Thyroid gland (tissue), 4 donors: ENCODE measurements at places on chromosomes 7 and 10.

- DNase-seq: no peak
Measured at GRCh38 chr7:114835861-114836260, 86.0 kb upstream of the MDFIC start.

DNA sequence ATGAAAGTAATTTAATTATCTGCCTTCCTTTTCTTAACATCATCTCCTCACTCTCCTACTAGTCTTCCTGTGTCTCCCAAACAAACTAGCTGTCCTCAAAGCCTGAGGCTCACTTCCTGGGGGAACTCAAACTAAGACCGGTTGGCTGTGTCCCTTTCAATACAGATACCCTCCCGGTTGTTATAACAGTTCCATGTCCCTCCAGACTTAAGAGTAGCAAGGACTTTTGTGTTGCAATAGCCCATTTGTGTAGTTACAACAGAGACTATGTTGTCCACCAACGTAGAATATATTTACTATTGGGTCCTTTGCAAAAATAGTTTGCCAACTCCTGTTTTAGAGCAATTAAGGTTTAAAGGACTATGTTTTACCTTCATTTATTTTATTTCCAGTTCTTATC, 8.6 kb upstream of the TARP start:
- DNase-seq: peak; percentile 17

- no peak for DNase-seq
Measured at GRCh38 chr10:94225589-94225988, 137.2 kb downstream of the NOC3L start.

GRCh38 chr10:65570143-65571010, 1355.5 kb upstream of the LRRTM3 start:
- peak; percentile 35 for DNase-seq

DNA sequence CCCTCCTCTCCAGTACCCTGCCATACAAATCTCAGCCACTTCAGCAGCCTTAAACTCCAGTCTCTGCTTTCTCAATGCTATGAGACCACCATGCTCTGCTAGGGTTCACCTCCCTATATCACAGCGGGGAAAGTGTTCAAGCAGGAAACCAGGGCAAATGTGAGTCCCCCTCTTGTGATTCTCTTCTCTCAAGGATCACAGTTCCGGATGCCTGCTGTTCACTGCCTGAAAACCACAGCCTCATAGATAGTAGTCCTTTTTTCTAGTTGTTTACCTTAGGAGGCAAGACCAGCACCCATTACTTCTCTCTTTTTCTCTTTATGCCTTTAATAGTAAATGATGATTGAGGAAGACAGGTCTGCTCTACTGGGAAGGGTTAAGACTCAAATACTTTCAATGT, 100.8 kb downstream of the SGMS1 start:
- peak; percentile 9 for DNase-seq

- DNase-seq: no peak
Measured at GRCh38 chr10:49735161-49735560, 27.0 kb downstream of the OGDHL start.

- peak; percentile 50 for DNase-seq
Measured at GRCh38 chr7:48875045-48875916, 49.1 kb upstream of the CDC14C start.

DNA sequence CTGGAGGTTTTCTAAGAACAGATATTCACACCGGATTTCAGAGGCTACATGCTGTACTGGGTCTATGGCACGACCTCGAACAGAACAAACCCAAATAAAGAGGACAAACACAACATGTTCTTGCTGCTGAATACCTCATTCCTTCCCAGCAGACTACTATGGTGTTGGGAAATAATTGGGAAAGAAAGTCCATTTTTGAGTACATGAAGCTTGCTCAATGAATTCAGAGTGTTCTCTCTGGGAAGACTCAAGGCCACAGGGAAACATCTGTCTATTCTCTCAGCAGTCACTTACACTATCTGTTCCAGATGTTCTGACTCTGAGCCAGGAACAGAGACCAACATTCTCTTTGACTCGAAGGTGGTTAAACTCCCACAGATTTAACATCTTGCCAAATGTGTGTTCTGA, 30.9 kb downstream of the LAMB1 start:
- DNase-seq: no peak

GRCh38 chr10:84783386-84783785, 455.0 kb downstream of the CCSER2 start:
- DNase-seq: peak; percentile 51

DNA sequence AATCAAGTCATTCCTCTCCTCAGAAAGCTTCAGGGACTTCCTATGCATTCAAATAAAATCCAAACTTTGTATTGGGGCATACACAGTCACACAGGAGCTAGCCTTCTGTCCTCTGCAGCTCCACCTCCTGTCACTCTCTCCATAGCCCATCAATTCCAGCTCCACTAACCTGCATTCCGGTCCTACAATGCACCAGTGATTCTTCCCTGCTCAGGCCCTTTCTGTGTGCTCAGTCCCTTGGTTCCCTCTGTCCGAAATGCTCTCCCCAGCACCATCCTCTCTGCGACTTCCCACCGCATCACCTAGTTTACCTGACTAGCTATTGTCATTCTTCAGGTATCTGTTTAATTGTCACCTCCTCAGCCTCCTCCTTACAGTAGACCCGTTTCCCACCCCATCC, 26.4 kb upstream of the YAE1 start:
- DNase-seq: no peak

DNA sequence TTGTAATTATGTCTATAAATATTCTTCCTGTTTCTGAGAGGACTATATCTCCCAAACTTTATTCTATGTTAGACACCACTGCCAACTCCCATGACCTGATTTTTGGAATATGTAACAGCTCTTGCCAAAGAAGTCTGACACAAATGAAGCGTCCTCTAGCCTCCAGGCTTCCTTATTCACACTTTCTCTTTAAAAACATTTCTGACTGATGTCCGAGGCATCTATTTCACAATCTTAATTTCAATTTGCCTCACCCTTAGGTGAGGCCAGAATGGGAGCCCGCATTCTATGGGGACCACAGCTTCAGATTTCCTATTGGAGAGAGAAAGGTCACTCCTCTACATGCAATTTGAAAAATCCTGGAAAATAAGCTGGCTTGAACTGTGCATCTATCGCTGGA, 873.2 kb downstream of the GATA3 start:
- no peak for DNase-seq

- no peak for DNase-seq
Measured at GRCh38 chr7:137354396-137354795, 10.9 kb upstream of the PTN start.

DNA sequence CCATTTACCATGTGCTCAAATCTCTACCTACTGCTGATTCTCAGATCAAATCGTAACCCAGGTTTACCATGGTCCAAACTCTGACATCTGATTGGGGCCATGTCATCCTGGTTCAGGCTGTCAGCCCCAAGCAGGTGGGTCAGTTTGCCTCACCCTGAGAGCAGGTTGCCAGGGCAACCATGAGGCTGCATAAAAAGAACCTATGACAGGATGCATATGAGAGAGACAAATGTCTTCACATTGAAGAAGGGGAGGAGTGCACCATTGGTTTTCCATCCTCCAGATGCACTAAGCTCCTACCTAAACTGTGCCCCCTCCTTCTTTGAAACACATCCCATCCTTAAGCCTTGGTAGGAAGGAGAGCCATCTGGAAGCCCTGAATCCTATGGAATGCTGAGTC, 10.2 kb downstream of the PRSS1 start:
- no peak for DNase-seq

GRCh38 chr7:92997152-92997551, 120.6 kb downstream of the SAMD9 start:
- DNase-seq: no peak

- DNase-seq: peak; percentile 76
Measured at GRCh38 chr7:37198906-37199485, 249.7 kb downstream of the ELMO1 start.

DNA sequence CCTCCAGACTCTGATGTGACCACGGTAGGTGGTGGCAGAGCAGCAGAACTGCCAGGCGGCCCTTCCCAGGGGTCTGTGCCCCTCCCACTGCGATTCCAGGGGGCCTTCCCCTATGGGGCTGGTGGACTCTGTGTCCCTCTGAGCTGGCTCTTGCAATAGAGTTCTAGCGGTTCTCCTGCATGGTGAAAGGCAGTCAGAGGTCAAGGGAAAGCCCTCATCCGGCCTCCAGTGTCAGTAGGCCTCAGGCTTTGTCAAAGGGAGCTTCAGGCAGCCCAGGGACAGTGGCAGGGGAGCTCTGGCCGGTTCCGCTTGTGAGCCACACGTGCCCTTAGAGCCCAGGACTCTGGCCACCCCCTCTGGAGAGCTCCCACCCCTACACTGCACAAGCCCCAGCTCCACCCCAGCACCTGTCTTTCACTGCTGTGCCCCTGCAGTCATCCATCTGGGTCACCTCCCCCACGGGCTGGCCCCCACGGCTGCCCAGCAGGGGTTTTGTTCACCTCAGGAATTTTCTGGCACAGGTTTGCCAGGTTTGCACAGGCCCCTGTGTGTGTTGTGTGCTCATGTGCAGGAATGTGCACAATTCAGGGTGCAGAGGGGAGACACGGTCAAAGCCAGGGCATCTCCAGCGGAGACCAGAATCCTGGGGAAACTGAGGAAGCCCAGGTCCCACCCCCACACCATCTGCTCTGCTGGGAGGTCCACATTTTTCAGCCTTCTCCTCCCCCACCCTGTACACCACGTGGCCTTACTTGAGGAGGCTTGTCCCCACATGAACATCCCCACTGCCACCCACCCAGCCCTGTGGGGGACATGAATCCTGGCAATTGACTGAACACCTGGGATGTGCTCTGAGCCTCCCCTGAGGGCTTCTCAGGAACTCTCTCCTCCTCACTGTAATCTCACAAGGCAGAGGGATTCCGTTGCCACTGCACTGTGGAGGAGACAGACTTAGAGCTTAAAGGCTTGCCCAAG, 23.8 kb downstream of the C10orf105 start:
- no peak for DNase-seq

DNA sequence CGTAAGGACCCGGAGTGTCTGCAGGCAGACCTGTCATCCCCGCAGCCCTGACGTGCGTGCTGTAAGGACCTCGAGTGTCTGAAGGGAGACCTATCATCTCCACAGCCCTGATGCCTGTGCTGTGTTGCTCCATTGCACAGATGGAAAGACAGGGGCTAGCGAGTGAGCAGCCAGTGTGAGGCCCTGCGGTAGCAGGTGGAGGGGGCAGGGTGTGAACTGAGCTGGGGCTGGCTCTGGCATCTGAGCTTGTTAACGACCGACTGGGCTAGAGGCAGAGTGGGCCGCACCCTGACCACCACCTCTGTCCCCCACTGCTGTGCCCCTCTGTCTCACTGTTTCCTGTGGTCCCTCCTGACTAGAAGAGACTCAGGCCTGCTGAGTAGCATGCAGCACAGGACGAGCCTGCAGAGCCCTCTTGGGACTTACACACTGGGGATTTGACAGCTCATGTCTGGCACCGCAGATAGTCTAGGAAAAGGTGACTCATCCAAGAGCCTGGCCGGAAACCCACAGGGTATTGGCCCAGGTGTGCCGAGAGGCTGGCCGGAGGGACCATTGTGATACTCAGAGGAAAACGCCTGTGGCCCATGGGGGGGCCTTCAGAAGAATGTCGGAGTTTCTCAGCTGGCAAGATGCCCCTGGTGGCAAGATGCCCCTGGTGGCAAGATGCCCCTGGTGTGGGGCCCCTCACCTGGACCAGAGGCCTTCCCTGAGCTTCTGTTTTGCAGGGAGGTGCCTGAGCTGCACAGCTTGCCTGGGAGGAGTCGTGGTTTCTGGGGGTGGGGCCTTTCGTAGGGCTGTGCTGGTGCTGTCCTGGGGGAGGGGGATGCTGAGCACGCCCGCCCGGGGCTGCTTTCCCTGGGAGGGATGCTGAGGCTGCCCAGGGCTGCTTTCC, 34.3 kb downstream of the INPP5A start:
- peak; percentile 53 for DNase-seq

- DNase-seq: no peak
Measured at GRCh38 chr7:133912916-133913697, 214.0 kb upstream of the LRGUK start.

- DNase-seq: no peak
Measured at GRCh38 chr10:118139321-118139720, 92.6 kb upstream of the RAB11FIP2 start.

- no peak for DNase-seq
Measured at GRCh38 chr7:23918856-23919255, 208.8 kb downstream of the STK31 start.

GRCh38 chr7:130134106-130134636, 63.8 kb downstream of the KLHDC10 start:
- DNase-seq: no peak

GRCh38 chr10:132666705-132667341, 119.1 kb downstream of the NKX6-2 start:
- no peak for DNase-seq

GRCh38 chr10:100338434-100339036, 8.5 kb upstream of the SCD start:
- peak; percentile 78 for DNase-seq

GRCh38 chr10:127934383-127934782, 27.5 kb downstream of the PTPRE start:
- DNase-seq: no peak

DNA sequence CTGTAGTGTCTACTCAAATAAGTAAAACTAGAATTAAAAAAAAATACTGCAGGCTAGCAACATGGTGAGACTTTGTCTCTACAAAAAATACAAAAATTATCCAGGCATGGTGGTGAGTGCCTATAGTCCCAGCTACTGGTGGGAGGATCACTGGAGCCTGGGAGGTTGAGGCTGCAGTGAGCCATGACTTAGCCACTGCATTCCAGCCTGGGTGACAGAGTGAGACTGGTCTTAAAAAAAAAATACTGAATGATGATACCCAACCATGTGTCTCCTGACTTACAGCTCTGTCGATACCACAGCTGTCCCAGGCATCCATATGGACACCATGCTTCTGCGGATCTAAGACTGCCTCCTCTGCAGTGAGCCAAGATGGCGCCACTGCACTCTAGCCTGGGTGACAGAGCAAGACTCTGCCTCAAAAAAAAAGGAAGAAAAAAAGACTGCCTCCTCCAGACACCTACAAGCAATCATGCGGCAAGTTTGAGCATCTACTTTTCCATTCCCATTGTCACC, 7.9 kb upstream of the FRAT1 start:
- peak; percentile 14 for DNase-seq

DNA sequence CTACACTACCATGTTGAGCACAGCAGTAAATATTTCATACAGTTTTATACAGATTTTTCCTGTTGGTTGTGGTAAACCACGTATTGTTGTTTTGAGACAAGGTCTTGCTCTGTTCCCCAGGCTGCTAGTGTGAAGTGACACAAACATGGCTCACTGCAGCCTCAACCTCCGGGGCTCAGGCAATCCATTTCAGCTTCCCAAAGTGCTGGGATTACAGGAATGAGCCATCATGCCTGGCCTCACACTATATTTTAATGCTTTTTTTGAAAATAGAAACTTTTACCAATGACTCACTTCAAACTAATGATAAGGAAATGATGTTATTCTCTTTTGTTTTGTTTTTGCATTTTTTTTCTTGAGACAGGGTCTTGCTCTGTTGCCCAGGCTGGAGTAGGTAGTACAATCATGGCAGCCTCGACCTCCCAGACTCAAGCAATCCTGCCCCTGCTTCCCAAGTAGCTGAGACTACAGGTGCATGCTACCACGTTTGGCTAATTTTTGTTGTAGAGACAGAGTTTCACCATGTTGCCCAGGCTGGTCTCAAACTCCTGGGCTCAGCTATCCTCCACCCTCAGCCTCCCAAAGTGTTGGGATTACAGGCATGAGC, 210.6 kb downstream of the TPST1 start:
- DNase-seq: no peak
